Cerebellum (tissue), 4 donors: ENCODE measurements at places on chromosomes 11 and 22.
A peak's percentile ranks its signal among the peaks of the same experiment; 100 is the strongest.

GRCh38 chr11:59253001-59253400 lies 40.3 kb upstream of the MPEG1 start:
- DNase-seq: no peak

DNA sequence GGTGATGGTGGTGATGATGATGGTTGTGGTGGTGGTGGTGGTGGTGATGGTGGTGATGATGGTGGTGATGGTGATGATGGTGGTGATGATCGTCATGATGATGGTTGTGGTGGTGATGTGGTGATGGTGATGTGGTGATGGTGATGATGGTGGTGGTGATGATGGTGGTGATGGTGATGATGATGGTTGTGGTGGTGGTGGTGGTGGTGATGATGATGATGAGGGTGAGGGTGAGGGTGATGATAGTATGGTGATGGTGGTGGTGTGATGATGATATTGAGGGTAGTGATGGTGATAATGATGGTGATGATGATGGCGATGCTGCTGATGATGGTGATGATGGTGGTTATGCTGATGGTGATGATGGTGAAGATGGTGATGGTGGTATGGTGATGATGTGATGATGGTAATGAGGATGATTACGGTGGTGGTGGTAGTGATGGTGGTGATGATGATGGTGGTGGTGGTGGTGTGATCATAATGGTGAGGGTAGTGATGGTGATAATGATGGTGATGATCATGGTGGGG lies 63.8 kb downstream of the MPPED1 start:
- no peak for DNase-seq

- DNase-seq: no peak
These were observed 84.4 kb downstream of the CD44 start for GRCh38 chr11:35223371-35223796.

DNA sequence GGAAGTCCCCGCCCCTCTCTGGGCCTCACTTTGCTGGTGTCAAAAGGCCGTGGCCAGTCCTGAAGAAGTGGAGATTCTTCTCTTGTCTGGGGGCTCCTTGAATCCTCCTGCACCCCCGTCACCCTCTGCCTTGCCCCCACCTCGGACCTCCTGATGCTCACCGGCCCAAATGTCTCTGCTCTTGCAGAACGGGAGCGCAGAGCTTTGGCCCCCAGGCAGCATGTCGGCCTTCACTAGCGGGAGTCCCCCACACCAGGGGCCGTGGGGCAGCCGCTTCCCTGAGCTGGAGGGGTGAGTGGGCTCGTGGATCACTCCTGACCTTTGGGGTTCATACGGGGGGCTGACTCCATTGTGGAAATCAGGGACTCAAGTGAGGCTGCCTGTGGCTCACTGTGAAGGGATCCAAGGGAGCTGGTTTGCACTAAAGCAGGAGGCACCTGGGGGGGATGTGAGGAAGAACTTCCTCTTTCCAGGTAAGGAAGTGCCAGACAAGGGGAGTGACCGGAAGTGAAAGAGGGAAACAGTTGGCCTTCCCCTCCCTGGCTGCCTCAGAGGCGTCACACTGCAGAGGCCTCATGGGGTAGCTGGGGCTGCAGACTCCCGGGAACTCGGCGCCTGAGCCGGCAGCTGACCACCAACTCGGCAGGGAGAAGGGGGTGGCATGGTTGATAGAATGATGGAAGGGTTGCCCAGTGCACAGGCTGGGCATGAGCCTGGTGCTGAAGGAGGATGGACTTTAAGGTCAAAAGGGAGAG lies 23.1 kb downstream of the CSF2RB start:
- DNase-seq: no peak

DNA sequence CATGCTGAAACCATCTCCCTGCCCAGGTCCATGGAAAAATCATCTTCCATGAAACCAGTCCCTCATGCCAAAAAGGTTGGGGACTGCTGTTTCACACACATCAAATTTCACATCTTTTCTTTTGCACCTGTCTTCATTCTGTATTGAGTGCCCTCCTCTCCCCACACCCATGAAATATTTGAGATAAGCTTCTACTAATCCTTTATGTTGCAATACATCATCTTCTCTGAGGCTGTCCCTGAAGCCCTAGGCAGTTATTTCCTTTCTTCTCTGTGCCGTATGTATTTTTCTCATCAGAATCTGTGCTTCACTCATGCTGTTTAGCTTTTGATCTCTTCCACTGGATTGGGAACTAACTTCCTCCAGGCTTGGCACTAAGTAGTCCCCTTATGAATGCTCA lies 40.0 kb upstream of the RRM1 start:
- no peak for DNase-seq

DNA sequence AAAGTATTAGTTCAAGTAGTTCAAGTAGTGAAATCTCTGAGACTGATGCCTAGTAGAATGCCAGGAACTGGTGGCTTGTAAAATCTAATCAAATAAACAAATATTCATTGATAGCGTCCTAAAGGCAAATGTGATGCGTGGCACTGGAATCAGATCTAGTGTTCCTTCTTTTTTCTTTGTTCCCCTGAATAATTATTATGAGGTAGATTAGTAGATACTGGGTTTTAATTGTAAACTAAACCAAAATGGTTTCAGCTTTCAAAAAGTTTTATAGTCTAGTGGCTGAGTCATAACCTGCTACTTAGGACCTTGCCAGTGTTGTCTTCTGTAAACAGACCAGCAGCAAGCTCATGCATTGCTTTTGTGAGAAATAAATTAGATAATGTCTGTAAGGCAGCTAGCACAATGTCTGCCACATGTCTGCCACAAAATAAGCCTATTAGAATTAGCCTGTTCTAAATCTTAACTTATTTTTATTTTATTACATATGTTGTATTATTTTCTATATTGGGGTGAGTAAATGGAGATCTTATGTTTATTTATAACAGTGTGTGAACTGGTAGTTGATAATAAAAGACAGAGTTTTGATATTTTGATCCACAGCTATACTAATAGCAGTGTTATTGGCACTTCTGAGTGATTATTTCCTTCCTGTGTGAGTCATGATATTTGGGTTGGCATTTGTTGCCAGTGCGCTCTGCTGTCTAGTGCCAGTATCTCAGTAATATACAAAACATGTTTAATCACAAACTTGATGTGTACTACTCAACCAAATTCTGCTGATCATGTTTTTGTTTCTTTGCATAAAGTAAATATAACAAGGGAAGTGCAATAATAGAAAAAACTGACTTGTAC lies 135.7 kb downstream of the TMEM135 start:
- DNase-seq: no peak

DNA sequence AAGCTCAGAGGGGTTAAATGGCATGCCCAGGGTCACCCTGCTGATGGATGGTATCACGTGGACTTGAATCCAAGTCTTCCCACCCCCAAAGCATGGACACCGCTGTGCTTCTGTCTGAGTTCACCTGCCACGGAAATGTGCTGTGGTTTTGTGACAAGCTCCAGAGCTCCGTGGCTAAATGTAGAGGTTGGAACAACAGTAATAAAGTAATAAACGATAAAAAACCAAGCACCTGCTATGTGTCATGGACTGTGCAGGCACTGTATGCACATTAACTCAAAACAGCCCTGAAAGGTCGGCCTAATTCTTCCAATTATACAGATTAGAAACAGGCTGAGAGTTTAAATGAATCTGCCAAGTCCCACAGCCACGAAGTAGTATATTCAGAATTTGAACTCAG lies 182.1 kb upstream of the NAV2 start:
- DNase-seq: no peak

DNA sequence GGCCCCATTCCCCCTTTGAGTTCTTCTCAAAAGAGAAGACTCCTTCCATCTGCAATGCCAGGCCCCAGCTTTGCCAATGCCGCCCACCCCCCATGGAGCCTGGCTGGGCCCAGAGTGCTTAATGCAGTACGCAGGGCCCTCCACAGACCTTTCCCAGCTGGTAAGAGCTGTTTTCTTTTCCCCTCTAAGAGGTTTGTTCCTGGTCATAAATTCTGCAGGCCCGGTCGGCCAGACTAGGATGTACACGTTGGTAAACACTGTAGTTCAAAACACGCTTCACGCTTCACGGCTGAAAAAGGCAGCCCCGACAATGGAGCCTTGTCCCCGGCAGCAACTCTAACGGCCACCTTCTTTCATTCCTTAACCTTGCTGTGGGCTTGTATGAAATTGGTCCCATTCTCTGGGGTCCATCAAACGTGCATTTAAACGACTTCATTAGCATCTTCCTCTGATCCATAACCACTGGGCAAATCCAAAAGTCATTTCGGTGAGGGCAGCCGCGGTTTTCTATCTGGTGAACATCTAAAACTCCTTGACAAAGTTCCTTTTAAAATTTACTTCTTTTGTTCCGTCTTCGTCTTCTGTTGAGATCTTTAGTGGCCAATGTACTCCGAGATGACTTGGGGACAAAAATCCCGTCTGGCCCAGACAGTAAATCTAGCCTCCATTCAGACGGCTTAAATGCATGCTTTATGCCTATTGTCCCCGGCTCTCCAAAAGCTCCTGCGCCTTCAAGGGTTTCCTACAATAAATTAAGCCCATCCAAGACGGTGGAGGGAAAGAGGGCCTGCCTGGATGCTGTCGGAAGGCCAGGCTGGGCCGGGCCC lies 60.0 kb upstream of the MYEOV start:
- DNase-seq: no peak

GRCh38 chr22:49360746-49361145 lies 466.9 kb downstream of the BRD1 start:
- DNase-seq: no peak

DNA sequence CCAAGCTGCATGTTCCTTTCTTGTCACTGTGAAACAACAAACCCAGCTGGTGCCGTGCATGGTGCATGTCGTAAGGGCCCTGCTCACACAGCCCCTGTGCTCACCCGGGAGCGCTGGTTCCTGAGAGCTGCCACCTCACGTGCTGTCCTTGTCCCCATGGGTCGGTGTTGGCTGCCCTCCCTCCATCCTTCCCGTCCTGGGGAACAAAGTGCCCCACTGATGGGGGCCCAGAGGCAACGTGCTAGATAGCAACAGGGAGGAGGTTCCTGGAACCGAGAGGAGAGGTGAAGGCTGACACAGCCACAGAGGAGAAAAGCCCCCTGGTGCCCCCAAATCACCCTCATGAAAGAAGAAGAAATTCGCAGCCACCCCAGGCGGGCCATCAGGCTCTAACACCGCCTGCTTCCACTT lies 56.6 kb upstream of the SLC22A12 start:
- peak; percentile 38 for DNase-seq

- peak; percentile 76 for DNase-seq
These were observed 5.4 kb downstream of the LMO1 start for GRCh38 chr11:8258289-8258688.

GRCh38 chr11:106271686-106272085 lies 194.2 kb downstream of the AASDHPPT start:
- no peak for DNase-seq

DNA sequence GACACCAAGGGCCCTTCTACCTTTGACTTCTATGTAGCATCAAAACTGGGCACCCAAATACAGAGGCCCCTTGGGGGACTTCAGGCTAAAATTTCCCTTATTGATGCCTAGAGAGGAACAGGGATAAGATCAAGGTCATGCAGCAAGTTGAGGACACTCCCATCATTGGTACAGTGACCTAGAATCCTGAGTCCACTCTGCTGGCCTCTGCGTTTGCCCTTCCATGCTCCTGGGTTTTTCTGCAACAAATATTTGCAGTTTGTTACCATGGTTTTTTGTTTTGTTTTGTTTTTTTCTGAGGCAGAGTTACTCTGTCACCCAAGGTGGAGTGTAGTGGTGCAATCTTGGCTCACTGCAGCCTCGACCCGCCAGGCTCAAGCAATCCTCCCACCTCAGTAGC lies 64.2 kb downstream of the THAP12 start:
- DNase-seq: no peak

DNA sequence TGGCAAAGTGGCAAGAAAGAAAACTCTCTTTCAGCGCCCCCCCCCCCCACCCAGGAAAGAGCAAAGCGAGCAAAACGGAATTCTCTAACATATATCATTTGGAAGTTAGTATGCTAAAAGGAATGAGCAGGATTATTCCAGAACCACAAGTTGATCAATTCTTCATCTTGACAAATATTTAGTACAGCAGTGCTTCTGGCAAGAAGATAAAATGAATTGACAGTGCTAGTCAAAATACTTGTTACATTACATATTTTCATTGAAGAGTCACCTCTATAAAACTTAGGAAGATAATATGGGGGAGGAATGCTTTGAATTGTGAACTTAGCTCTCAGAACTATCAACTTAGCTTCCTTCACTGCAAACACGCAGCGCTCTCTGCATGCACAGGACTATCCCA lies 377.4 kb downstream of the DYNC2H1 start:
- DNase-seq: no peak

DNA sequence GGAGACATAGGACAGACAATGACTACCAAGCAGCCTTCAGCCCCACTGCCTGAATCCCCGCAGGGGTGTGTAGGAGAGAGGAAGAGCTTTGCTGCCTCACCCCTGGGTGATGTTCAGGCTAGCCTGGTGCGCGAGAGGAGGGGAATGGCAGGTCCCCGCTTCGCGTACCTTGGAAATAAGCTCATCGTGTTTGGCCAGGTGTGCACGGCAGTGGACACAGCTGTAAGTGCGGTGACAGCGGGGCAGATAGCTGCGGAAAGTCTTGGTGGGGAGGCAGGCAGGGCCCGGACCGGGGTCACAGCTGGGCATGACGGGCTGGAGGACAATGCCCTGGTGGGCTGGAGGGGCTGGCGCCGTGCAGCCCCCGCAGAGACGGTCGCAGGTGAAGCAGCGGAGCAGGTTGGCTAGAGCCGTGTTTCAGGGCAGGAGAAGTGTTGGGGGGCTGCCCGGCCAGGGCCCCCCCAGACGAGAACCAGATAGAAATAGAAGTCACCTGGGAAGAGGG lies 2.9 kb downstream of the YPEL4 start:
- DNase-seq: no peak

- no peak for DNase-seq
These were observed 1.4 kb upstream of the CCT8L2 start for GRCh38 chr22:16594026-16594425.

DNA sequence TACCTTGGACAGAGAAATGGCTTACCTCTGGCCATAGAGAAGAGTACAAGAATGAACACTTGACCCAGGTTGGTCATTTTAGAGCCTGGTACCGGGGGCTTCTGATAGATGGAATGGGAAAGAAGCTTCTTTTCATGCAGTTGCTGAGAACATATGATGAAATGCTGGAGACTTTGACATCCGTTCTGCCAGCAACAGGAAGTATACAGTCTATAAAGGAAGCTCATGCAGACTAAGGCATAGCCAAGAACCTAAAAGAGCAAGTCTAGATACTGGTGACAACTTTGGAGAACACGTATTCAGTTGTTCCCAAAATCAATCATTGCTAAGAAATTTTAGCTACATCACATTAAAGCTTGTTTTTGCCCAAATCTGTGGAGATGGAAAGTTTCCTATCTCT lies 894.6 kb downstream of the METTL15 start:
- no peak for DNase-seq

GRCh38 chr11:2599561-2600189 lies 100.1 kb downstream of the KCNQ1OT1 start:
- no peak for DNase-seq

GRCh38 chr11:8613036-8613435 lies 19.0 kb upstream of the STK33 start:
- DNase-seq: no peak

- no peak for DNase-seq
These were observed 75.2 kb downstream of the DDIAS start for GRCh38 chr11:82976786-82977185.

GRCh38 chr11:16252373-16252772 lies 104.0 kb downstream of the SOX6 start:
- DNase-seq: no peak
